Activated CD4-positive, alpha-beta T cell treated with anti-CD3 and anti-CD28 coated beads for 48 hours (primary cell): ENCODE measurements at places on chromosomes 2 and 18.

DNA sequence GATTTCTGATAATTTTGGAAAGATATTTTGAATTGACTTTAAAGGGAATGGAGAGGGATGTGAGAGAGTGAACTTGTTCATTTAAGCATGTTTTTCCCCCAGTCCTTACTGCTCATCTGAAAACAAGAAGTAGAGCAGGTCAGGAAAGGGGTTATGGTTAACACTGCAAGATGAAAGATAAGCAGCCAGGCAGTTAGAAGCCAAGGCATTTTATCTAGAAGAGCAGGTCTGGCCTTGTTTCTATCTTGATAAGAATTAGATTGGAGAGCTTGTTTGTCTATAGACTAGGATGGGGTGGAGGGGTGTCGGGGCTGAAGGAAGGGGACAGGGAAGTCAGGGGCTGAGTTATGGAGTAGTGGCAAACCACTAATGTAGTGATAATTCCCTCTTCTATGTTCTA is 171.6 kb downstream of the IKZF2 start:
- DNase-seq, result no peak

GRCh38 chr2:16194931-16195680 is 254.8 kb downstream of the MYCN start:
- DNase-seq, result no peak

DNA sequence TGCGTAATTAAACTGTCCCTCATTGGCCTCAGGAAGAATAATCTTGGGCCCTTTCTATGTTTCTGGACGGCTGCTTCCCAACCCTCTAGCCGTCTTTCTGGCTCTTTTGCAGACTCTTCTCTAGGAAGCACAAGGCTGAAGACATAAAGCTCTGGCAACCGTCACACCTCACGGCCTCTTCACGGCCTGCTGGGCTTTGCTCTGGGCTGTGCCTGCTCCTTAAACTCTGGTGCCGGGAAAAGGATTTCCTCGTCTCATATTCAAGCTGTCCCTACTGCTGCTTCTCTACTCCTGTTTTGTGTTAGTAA is 36.0 kb upstream of the WIPF1 start:
- DNase-seq, result no peak

- DNase-seq, result no peak
Observed at GRCh38 chr2:133674433-133675331, 106.4 kb upstream of the NCKAP5 start.

DNA sequence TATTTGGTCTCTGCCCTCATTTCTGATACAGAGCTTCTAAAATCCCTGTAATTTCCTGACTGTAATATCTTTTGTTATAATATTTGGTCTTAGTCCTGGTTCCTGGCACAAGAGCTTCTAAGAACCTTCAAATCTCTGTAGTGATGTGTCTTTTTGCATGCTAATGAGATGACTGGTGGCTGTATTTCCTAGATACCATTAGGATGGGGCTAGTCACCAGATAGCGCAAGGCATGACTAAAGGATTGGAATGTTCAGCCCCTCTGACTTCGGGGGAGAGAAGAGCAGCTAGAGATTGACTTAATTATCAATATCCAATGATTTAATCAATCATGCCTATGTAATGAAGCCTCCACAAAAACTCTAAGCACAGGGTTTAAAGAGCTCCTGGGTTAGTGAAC is 620.8 kb upstream of the ACVR2A start:
- no peak for DNase-seq

GRCh38 chr2:159300586-159300985 is 14.1 kb upstream of the WDSUB1 start:
- DNase-seq, result no peak

- DNase-seq, result no peak
Observed at GRCh38 chr2:239152916-239153305, 247.9 kb downstream of the HDAC4 start.
